Central memory CD8-positive, alpha-beta T cell (primary cell): ENCODE measurements at places on chromosomes 13 and 19.

- DNase-seq, result no peak
- H3K4me1 ChIP-seq, result peaks cover 86% of the 10 kb centered on the region
- no peaks in the 10 kb centered on the region for H3K27me3 ChIP-seq
These were observed 5.1 kb downstream of the EGLN2 start for GRCh38 chr19:40803857-40804782.

DNA sequence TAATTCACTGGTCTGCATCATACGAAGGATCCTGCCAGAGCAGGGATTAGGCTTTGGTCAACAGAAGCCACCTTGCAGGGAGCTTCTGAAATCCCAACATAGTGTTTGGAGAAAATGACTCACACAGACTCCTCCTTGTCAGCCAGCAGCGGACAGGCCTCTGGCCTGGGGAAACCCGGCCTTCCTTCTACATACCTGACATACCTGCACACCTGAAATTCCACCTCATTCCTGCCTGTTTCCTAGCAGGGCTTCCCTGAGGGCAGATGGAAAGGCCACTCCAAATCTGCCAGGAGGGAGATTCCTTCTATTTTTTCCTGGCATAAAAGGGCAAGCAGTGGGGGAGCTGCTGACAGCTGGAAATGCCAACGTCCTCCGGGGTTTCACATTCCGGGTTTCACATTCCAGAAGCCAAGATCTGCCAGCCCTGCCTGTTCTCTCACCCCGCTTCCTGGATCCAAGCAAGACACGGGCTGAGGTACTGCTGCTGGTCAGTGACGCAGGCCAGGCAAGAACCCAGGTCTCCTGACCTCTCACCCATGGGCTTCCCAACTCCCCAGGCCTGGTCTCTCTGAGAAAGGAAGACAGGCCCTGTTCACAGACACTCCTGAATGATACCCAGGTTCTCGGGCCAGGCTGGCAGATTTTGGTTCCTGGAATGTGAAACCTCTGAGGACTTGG lies 18.2 kb upstream of the IGFL1 start:
- H3K36me3 ChIP-seq, result no peaks in the 10 kb centered on the region
- H3K4me3 ChIP-seq, result no peak overlapping the region
- H3K27ac ChIP-seq, result no peak overlapping the region
- peaks cover 80% of the 10 kb centered on the region for H3K27me3 ChIP-seq
- peaks cover 10% of the 10 kb centered on the region for H3K4me1 ChIP-seq

GRCh38 chr13:113625965-113626721 lies 31.9 kb downstream of the ATP4B start:
- H3K27me3 ChIP-seq, result no peaks in the 10 kb centered on the region
- no peak overlapping the region for H3K27ac ChIP-seq
- no peak for DNase-seq
- peaks cover 4% of the 10 kb centered on the region for H3K36me3 ChIP-seq

- DNase-seq, result no peak
- H3K4me1 ChIP-seq, result peaks cover 12% of the 10 kb centered on the region
- no peak overlapping the region for H3K27ac ChIP-seq
These were observed 6.6 kb upstream of the LGALS4 start for GRCh38 chr19:38819231-38819920.

DNA sequence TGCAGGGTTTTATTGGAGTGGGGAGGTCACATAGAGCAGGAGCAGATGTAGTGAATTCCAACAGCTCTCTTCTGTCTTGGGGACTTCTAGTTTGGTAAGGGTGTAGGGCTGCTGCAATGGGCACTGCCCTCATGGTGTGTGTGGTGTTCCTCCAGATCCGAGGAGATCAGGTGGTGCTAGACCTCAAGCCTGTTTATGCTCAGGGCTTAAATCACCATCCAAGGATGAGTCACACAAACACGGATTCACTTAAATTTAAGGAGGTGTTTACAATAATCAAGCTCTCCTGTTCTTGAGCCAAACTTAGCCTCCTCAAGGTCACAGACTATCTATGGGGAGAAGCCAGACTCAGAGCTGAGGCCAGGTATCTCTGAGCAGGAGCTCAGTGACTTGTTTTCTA lies 23.0 kb downstream of the HS6ST3 start:
- no peak overlapping the region for H3K27ac ChIP-seq
- no peak for DNase-seq
- no peak overlapping the region for H3K4me3 ChIP-seq
- no peaks in the 10 kb centered on the region for H3K36me3 ChIP-seq
- no peaks in the 10 kb centered on the region for H3K4me1 ChIP-seq
